Dorsolateral prefrontal cortex (tissue), 122 donors: ENCODE measurements at places on chromosomes 6 and 20.
A peak's percentile ranks its signal among the peaks of the same experiment; 100 is the strongest.

GRCh38 chr6:63537959-63538300, 34.4 kb upstream of the LOC128125822 start:
- DNase-seq: no peak

GRCh38 chr20:34068001-34068400, 44.0 kb downstream of the EIF2S2 start:
- DNase-seq: no peak

DNA sequence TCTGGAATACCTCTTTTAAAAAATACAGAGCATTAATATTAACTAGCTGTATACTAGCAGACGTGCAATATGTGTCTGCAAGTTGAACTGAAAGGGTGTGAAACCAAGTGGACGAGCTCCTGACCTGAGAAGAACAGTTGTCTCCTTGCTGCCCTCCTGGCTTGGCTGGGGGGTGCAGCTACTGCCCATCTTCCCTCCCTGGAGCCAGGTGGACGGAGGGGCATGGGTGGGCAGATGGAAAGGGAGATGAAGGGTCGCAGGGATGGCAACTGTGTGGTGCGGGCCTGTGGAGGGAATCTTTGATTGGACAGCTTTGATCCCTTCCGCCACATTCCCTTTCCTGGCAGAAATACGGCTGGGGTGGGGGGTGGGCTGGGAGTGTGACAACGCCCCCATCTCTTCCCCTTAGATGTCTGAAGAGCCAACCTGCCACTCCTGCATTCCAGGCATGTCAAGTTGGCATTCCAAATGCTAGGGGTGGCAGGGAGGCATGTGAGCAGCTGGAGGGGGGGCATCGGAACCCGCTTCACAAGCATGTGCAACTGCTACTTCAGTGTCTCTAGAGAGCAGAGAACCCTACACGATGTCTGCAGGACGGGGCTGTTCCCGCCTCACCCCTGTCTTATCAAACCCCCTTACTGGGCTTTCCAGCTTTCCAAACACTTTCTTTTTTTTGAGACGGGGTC, 37.3 kb downstream of the SRSF3 start:
- no peak for DNase-seq

DNA sequence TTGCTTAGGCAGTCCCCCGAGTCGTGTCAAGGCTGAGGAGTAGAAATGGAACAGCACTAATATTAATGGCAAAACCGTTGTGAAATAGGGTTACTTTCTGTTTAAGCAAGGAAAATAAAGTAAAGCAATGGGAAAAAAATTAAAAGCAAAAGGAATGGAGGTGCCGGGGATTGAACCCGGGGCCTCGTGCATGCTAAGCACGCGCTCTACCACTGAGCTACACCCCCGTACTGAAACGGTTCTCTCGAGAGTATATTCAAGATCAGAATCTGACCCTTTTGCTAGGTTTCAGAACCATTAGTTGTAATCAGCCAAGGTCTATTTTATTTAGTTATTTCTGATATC, 85.5 kb downstream of the TRIM27 start:
- peak; percentile 53 for DNase-seq

DNA sequence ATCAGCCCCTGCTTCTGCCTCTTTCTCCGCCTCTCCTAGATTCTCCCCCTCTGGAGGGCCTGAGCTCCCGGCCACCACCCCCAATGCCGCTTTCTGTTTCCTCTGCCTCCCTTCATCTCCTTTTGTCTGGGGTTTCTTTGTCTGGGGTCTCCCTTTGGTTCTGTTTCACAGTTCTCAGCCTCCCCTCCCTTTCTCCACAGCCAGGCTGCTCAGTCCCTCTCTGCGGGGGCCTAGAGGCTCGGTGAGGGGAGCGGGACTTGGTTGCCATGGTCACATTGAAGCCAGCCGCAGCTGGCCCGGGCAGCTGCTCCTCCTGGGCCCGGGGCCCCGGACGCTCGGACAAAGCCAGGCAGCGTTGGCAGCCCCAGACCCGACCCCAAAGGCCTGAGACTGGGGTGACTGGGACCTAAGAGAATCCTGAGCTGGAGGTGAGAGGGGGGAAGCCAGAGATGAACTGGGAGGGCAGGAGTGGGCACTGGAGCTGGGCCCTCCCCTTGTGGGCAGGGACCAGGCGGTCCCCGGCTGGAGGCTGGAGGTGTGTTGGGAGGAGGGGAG, 3.5 kb upstream of the DDR1 start:
- DNase-seq: peak; percentile 48
